ENCODE measurements at places on chromosomes 3 and 15.

DNA sequence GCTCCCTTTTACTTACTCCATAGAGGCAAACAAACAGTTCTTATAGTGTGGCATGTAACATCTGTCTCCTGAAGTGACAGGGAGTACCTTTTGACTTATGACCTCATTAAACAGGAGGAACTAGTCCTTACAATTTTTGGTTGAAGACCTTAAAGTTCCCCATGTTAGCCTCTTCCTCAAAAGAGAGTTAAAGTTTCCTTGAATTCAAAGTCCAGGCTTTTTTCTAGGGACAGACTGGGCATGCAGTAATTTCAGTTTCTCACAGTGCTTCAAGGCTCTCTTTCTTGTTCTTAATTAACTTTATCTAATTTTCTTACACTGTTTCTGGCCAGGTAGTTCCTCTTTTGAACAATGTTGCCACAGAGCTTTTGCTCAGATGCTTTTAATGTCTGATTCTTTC, 12.1 kb downstream of the GOLM2 start:
- no peak for DNase-seq

- DNase-seq: no peak
Measured at GRCh38 chr3:175932586-175932985, 1073.5 kb downstream of the NAALADL2 start.

DNA sequence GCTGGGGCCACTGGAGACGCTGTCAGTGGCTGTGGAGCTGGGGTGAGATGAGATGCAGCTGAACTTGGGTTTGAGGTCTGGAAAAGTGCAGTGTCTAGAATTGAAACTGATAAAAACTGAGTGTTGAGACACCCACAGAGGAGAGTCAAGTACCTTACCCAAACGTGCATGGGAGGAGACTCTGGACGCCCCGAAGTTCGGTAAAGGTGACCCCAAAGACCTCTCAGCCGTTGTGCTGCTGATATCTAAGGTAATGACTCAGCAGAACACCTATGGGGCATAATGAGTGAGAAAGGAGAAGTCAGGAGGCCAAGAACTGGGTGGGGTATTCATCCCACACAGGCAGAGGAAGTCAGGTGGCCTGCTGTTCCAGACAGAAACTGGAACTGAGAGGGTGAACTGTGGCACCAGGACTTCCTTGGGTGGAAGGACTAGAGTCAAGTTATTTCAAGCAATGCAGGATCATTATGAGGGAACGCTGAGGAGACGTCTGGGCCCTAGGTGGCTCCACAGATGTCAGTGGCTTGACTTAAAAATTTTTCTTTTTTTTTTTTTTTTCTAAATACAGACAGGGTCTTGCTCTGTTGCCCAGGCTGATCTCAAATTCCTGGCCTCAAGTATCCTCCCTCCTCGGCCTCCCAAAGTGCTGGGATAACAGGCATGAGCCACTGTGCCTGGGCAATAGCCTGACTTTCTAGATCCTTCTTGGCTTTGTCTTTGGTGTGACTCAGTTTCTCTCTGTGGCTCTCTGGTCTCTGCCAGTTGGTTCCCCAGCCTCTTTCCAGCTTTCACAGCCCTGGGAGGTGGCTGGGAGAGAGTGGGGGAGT, 67.6 kb upstream of the GCNT3 start:
- no peak for DNase-seq

- no peak for DNase-seq
Measured at GRCh38 chr3:172320468-172320867, 127.8 kb downstream of the GHSR start.
